EL (cell line): ENCODE measurements at places on chromosomes 6 and 20.

GRCh38 chr20:3854462-3854871 lies 7.8 kb downstream of the MAVS start:
- DNase-seq: no peak

GRCh38 chr6:17589406-17590096 lies 10.6 kb upstream of the FAM8A1 start:
- peak; percentile 91 for DNase-seq

- no peak for DNase-seq
Observed at GRCh38 chr6:141532211-141532610, 600.5 kb upstream of the GJE1 start.

DNA sequence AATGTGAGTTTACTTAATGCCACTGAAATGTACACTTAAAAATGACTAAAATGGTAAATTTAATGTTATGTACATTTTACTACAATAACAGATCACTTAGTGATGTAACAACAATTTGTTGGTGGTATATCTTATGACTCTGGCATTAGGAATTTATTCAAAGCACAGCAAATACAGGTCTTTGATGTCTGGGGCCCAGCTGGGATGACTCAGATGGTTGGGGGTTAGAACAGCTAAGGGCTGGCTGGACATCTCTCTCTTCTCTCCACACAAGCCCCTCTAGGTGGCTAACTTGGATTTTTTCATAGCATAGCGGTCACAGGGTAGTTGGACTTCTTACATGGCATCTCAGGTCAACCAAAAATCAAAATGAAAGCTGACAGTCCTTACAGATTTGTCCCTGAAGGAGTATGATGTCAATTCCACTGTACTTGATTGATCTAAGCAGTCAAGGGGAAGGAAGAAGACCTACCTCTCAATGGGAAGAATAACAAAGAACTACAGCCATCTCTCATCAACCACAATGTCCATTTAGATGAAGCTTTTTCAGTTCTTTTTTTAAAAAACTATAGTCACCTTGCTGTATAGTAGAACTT lies 37.5 kb upstream of the LCA5 start:
- DNase-seq: peak; percentile 75

GRCh38 chr6:37175332-37176267 lies 5.6 kb downstream of the PIM1 start:
- DNase-seq: no peak

- DNase-seq: no peak
Observed at GRCh38 chr20:6709910-6710595, 57.4 kb upstream of the BMP2 start.

- DNase-seq: no peak
Observed at GRCh38 chr20:19024296-19025035, 188.0 kb upstream of the SLC24A3 start.

DNA sequence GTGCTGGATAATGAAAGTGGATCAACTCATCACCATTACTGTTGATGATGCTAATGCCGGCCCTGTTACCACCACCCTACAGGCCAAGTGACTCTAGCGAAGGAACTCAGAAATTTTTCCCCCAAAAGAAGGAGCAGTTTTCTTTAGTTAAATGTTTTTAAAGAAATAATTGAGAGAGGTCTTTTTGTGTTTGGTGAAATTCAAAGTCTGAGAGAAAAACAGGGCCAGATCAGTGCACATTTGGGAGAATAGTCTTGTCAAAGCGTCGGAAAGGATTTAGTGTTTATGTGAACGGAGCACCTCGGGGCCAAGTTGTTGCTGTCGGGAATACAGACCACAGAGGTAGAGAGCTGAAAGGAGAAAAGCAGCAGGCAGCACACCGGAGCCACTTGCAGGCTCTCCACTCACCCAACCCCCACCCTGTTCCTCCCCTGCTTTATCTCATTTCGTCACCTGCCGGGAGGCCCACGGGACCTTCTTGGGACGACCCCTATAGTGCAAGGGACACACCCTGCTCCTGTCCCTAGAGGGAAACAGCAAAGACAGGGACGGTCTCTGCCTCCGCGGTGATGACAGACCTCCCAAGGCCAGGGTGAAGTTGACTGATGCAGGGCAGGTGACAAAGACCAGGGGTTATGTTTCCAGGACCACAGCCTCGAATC lies 6.8 kb downstream of the TFAP2B start:
- DNase-seq: no peak

- peak; percentile 42 for DNase-seq
Observed at GRCh38 chr6:111462770-111463391, 20.1 kb downstream of the REV3L start.

DNA sequence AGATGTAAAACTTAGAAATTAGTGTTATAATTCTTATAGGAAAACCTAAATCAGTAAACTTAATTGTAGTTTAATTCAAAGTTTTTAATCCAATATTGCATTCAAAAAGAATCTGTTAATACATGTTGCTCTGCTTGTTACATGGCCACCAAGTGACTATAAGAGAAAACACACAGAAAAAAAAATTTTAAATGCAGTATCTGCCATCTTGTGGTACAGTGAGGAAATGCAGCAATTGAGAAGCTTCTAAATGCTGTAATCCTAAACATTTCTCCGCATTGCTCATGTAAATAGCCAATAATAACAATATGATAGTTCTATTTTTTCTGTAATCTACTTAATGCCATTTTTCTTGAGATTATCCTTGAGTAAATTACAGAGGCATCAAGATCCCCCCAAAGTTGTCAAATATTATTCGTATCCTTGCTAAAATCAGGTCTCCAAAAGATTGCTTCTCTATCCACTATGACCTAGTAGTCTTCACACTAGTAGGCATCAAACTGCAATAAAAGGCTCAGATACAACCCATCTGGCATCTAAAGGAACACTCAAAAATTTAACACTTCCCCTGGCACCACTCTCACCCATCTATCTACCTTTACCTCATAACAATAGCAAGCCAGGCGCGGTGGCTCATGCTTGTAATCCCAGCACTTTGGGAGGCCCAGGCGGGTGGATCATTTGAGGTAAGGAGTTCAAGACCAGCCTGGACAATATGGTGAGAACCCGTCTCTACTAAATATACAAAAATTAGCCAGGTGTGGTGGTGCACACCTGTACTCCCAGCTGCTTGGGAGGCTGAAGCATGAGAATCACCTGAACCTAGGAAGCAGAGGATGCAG lies 34.6 kb downstream of the HDAC2 start:
- peak; percentile 64 for DNase-seq

GRCh38 chr6:106539936-106540335 lies 89.4 kb downstream of the RTN4IP1 start:
- DNase-seq: no peak

- no peak for DNase-seq
Observed at GRCh38 chr20:37247547-37247946, 14.1 kb downstream of the GHRH start.

GRCh38 chr20:24629668-24630067 lies 160.2 kb downstream of the SYNDIG1 start:
- no peak for DNase-seq

DNA sequence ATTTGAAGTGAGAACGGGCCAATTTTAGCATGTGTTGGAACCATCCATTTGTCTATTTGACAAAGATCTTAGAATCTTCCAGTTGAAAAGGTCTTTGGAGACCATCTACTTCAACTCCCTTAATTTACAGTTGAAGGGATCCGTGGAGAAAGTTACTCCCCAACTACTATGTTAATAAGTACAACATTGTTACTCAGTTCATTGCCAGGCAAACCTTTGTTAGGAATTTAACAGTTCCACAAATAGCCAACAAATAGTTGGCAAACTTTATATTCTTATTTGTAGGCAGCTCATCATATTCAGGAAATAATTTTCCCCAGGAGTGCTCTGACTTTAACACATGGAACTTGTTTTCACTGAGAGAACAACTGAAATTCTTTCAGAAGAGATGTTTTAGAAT lies 81.0 kb upstream of the FLRT3 start:
- no peak for DNase-seq

- no peak for DNase-seq
Observed at GRCh38 chr20:63810730-63811490, 20.2 kb downstream of the ZBTB46 start.

- peak; percentile 40 for DNase-seq
Observed at GRCh38 chr20:50655311-50655880, 35.9 kb downstream of the RIPOR3 start.

- no peak for DNase-seq
Observed at GRCh38 chr6:123997223-123997622, 193.6 kb downstream of the NKAIN2 start.

GRCh38 chr6:146515212-146515611 lies 28.4 kb upstream of the RAB32 start:
- no peak for DNase-seq

DNA sequence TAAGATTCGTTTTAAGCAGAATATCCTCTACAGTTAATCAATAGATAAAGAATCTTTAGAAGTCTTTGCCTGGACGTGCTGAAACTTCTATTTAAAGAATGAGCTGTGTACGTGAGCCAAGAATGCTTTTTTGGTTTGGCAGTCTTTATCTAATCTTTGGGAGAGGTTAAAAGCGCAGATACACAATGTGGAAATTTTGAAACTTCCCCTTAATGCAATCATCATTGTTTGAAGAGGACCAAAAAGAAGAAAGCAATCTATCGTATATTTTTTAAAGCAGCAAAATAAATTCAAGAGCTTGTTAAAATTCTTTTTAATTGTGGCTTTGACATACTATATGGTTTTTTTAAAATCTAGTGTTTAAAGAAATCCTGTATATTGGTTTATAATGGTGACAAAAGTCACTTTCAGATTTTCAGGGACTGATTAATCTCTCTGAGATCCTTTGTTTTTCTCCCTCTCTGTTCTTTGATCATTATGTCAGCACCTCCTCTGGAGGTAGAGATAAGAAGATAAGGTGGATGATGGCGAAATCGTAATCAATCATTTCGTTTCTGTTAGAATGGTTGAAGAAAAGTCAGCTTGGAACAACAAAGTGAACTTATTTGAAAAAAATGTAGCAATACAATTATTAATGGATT lies 92.1 kb upstream of the FAM184A start:
- DNase-seq: no peak

DNA sequence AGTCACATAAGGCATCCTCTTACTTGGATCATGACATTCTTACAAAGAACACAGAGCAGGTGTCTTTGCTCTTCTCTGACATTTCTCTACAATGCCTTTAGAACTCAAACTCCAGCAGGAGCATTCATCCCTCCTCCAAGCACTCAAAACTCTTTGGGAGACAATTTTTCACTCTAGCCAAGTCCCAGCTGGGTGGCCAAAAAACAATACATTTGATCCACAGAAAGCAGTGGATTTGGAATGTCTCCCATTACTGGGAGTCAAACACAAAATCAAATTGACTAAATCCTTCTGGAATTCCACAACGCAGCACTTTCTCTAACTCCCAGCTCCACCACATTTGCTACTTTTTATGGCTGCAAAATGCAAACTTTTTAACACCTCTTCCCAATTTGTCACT lies 108.6 kb upstream of the VGLL2 start:
- DNase-seq: no peak

DNA sequence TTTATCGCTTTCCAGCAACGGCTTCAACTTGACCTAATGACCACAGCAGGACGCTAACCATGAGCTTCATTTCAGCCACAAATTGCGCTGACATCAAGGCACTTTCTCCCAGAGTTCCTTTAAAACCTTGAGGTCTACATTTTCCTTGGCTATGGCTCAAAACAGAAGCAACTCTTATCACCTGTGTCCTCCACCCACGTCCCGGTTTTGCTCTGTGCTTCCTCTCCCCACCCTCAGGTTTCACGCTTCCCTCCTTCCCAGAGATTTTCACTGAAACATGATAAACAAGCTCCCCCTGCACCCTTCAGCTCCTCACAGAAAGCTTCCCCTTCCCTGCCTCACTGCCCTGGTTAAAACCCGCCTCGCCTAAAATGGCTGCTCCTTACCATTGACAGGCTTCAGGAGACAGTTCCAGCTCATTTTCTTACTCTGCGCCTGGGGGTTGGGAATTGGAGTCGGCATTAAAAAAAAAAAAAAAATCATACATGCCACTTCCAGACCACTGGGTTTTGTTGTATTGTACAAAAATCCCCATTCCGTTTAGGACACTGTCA lies 229.5 kb downstream of the UBE3D start:
- no peak for DNase-seq

DNA sequence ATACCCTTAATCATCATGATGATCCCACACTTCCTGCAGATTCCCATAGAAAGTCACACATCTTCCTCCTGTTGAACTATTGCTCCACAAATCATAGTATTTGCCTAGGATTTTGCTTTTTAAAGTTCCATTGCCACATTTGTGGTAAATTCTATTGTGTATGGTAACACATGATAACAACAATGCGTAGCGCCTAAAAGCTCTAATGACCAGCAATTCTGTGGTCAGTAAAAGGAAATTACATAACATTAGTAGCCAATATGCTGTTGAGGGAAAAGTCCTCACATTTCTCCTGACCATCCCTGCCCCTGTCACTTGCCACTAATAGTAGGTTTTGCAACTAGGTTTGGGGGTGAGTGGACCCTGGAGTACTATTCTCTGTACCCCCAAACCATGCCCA lies 31.8 kb upstream of the PDE7B start:
- no peak for DNase-seq

GRCh38 chr6:127959869-127960268 lies 59.0 kb upstream of the THEMIS start:
- peak; percentile 24 for DNase-seq

DNA sequence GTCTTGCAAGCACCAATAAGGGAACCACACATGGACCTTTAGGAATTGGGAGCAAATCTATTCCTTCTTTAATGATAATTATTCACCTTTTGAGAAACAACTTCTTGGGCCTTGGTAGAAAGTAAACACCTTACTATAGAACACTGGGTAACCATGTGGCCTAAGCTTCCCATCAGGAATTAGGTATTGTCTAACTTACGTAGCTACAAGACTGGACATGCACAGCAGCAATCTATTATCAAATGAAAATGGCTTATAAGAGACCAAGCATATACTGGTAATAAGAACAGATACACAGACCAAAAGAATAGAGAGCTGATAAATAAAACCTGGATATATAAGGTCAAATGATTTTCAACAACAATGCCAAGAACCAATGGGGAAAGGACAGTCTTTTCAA lies 16.8 kb downstream of the TCP11 start:
- no peak for DNase-seq

DNA sequence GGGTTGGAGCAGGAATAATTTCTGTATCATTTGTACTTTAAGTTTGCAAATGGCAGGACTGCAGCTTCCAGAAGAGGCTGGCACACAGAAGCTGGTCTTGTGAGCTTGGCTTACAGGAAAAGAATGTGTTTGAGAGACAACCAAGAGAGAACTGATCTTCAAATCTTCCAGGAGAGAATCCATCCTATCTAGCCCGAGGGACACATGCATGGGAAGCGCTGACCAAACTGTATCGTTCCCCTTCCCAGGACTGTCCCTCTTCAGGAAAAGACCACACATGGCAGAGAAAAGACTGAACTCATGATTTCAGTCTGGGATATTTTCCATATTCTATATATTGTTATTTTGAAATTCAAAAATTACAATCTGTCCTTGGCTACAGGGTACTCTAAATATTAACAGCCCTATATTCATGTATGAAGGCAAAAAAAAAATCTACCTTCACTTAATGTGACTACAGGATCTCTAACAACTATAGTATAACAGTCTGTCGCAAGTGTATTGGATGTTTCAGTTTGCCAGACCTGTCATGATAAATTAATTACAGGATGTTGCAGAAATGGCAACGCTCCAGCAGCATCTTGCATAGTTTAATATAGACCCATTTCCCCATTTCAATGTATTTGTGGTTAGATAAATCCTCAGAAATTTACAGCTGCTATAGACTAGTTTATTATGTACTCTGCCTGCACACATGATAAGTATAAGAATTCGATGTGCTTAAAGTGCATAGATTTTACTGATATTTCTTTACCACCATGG lies 99.4 kb downstream of the MYB start:
- DNase-seq: peak; percentile 58

- DNase-seq: no peak
Observed at GRCh38 chr20:47782076-47782475, 3.2 kb downstream of the SULF2 start.

- peak; percentile 45 for DNase-seq
Observed at GRCh38 chr6:43172104-43173007, 1.3 kb downstream of the SRF start.
